ENCODE measurements at places on chromosomes 3 and 15.

DNA sequence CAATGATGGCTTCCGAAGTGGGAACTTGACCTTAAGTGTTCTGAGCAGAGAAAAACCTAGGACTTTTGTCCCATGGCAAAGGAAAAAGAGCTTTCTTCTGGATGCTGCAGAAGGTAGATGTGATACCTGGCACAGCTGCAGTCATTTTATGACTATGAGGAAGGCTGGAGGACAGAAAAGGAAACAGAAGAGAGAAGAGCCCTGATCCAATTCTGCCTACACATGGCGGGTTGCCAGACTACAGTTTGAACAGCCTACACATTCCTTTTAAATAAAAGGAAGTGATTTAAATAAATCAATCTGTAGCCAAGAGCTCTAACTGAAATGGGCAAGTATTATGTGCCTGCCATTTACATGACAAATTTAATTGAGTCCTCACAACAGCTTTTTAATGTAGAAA is 43.6 kb upstream of the CHRNB4 start:
- DNase-seq, result no peak

DNA sequence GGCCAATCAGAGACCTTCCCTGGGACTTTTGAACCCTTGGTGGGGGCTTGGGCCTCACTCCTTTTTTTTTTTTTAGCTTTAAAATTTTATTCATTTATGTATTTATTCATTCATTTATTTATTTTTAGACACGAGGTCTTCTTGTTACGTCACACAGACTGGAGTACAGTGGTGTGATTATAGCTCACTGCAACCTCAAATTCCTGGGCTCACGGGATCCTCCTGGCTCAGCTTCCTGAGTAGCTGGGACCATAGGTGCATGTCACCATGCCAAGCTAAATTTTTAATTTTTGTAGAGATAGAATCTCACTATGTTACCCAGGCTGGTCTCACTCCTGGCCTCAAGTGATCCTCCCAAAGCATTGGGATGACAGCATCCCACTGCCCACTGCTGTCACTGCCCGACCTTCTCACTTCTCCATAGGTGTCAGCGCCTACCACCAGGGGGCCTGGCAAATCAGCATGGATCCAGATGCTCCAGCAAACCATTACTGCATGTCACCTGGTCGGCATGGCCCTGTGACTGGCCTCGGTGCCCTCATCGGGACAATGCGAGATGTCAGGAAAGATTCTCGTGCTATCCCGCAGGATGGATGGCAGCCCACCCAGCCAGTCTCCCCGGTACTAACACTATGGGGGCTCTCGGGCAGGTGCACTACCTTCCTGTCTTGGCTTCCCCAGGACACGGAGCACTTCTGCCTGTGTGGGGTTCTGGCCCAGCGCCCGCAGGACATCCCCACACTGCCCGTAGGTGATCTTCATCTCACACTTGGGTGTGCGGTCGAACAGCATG is 3.0 kb downstream of the MYL3 start:
- DNase-seq, result no peak

- no peak for DNase-seq
These were observed 43.5 kb downstream of the LPP start for GRCh38 chr3:188197388-188197847.

- DNase-seq, result peak; percentile 67
These were observed 252.4 kb downstream of the FHIT start for GRCh38 chr3:60998858-60999257.

GRCh38 chr15:56295433-56295832 is 51.8 kb upstream of the RFX7 start:
- DNase-seq, result no peak

- no peak for DNase-seq
These were observed 808.2 kb downstream of the SQOR start for GRCh38 chr15:46442901-46443590.
